ENCODE measurements at places on chromosomes 2 and 18.

GRCh38 chr2:137809837-137810236 lies 154.4 kb upstream of the HNMT start:
- DNase-seq: no peak

DNA sequence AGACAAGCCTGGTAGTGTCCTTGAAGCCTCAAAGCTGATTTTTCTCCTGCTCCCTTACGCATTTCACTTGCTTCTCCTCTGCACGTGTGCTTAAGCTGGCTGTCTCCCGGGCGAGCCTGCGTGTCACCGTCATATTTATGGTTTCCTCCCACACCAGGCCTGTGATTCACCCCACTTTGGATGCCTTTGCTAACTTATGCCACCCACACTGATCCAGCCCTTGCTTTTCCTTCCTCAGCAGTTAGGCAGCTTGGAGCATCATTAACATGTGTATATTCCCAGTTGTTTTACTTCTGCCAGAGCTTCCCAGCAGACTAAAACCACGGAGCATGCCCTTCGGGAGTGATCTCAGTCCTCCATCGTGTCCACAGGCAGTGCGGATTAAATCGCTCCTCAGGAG lies 2.2 kb downstream of the ST3GAL5 start:
- peak; percentile 63 for DNase-seq

GRCh38 chr2:156653675-156654074 lies 217.5 kb downstream of the GPD2 start:
- no peak for DNase-seq

DNA sequence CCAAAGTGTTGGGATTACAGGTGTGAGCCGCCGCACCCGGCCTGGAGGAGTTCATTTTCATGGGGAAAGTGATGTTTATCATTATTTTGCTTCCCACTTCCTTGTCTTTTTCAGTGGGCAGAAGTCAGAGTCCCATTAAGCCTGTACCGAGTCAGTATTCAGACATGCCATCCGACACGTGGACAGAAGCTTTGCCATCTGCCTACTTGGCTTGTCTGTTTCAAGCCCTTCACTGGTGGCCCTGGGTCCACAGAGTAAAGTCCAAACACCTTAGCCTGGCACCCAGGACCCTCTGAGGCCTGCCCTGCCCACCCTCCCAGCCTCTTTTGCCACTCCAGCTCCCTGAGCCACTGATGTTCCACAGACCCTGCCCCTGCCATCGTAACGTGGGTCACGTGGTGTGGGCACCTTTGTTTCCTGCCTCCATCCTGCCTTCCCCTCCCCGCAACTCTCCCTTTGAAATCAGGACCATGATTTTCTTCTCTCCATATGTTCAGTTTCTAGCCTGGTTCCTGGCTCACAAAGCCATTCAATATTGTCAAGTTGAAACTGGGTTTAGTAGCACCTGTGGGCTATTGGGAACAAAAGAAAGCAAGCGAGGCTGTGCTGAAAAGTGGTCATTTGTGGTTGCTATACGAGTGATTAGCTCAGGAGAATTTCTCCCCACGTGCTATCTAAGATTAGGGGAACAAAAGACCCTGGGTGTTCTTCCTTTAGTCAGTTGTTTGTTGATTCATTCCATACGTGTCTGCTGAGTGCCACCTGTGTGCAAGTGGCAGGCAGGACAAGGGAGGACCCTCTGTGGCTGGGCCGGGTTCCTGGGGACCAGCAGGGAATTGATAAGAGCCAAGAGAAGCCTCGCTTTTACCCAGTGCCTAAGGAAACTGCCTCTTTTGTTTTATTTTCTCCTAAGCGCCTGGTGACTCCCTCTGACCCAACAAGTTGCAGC lies 5.1 kb upstream of the ODC1 start:
- no peak for DNase-seq

DNA sequence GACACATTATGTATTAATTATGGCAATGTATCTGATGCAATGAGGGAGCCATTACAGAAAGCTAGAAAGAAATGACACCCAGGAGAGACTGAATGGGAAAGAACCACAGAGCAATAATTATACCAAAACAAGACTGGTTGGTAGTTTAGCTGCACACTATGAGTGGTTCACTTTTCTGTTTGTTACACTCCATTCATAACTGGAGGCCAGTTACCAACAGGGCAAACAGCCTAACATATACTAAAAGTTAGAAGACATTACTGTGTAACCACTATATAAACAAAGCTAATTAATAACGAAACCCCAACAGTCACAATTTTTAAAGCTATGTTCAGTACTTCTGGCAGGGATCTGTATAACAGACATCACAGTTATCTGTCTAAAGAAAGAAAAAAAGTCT lies 49.4 kb downstream of the NBAS start:
- no peak for DNase-seq

DNA sequence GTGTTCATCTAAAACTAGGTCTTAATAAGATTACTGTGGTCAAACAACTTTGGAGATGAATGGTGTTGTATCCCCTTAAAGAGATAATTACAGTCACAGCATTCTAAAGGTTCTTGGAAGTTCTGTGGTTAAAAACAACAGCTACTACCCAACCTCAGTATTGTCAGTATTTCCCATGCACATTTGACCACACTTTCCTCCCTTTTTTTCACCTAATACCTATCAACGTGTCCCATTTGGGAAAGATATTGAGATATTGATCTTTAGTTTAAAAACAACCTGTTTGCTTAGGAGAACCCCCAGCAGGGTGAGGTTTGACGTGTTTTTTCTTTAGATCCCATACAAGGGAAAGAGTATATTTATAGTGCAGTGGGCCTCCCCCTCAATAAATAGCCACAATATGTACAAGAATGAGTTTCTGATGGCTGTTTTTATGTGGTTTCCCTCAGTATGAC lies 65.6 kb downstream of the WDR7 start:
- DNase-seq: no peak

DNA sequence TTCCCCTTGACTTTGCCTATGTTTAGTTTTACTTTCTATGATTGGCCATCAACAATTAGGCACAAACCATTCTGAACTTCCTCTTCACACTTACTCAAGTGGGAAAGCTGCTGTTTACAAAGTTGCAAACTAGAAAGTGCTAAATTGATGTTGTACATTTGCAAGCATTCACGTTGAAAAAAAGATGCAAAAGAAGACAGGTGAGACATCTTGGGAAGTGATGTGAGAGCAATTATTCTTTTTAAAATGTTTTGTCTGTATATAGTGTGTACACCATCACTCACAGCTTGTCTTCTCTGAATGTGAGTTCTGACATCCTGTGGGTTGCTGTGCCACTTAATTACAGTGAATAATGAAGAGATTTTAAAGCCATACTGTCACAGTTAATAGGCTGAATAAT lies 874.1 kb upstream of the LRATD1 start:
- DNase-seq: no peak
